Ascending aorta (tissue), 2 donors: ENCODE measurements at places on chromosomes 5 and 9.
A peak's percentile ranks its signal among the peaks of the same experiment; 100 is the strongest.

DNA sequence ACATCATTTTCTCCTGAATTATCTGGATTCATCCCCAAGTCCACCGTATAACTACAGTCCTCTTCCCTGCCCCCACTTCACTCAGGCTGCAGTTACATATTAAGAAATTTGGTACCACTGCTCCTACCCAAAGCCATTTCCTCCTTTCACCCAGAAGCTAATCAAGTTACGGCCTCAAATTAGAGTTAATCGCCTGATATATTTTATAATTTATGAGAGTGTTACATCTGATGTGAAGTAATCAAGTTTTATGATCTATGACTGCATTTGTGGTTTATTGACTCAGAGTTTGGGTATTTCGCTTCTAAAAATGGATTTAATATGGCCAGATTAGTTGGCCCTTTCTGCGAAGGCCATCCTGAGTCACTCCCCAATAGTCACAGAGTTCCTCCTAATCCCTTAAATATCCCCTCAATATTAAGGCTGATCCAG lies 223.6 kb upstream of the KIF2A start:
- no peaks in the 10 kb centered on the region for H3K4me1 ChIP-seq
- H3K27me3 ChIP-seq: no peaks in the 10 kb centered on the region
- H3K27ac ChIP-seq: no peak overlapping the region
- DNase-seq: no peak
- no peak overlapping the region for H3K4me3 ChIP-seq

DNA sequence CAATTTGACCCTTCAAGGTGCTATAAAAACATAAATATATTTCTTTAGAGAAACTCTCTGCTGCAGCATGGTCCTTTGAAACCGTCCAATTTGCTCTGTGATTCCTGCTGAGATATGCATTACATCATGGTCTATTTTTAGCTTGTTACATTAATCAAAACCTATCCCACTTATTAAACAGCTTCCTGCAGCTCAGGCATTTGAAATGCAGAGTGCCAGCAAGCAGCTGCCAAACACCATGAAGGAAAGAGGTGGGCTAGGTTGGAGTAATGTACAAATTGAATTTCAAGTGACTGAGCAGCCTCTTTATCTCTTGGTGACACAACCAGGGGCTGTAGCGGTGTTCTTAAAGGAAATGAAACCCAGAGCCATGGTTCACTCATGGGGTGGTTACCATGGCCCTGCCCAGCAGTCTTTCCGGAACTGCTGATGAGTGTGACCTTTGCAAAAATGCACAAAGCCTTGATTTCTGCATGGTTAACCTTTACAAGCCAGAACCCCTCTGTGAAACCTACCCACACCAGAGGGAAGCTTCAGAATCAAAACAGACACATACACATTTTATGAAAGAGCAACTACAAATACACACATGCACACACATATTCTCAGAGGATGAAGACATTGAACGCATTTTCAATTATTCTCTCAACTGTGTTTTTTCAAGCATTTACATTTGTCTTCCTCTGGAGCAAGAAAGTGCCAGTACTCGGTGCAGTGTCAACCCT lies 155.8 kb upstream of the ZNF608 start:
- H3K27ac ChIP-seq: no peak overlapping the region
- peaks cover 1% of the 10 kb centered on the region for H3K4me1 ChIP-seq
- H3K36me3 ChIP-seq: no peaks in the 10 kb centered on the region
- H3K27me3 ChIP-seq: no peaks in the 10 kb centered on the region

- H3K4me3 ChIP-seq: peak overlapping the region; percentile 53
- no peaks in the 10 kb centered on the region for H3K36me3 ChIP-seq
- no peaks in the 10 kb centered on the region for H3K27me3 ChIP-seq
- no peak for DNase-seq
- H3K27ac ChIP-seq: peak overlapping the region; percentile 94
Observed at GRCh38 chr9:121744002-121744686, 92.7 kb downstream of the DAB2IP start.

GRCh38 chr9:16553869-16554540 lies 316.5 kb downstream of the BNC2 start:
- H3K4me1 ChIP-seq: no peaks in the 10 kb centered on the region
- no peaks in the 10 kb centered on the region for H3K27me3 ChIP-seq

- no peaks in the 10 kb centered on the region for H3K36me3 ChIP-seq
- H3K4me1 ChIP-seq: no peaks in the 10 kb centered on the region
- DNase-seq: no peak
Observed at GRCh38 chr5:125083981-125084380, 337.5 kb upstream of the ZNF608 start.

GRCh38 chr5:100576217-100576751 lies 41.1 kb downstream of the FAM174A start:
- no peak for DNase-seq
- peaks cover 7% of the 10 kb centered on the region for H3K36me3 ChIP-seq
- H3K27me3 ChIP-seq: no peaks in the 10 kb centered on the region
- no peaks in the 10 kb centered on the region for H3K4me1 ChIP-seq

DNA sequence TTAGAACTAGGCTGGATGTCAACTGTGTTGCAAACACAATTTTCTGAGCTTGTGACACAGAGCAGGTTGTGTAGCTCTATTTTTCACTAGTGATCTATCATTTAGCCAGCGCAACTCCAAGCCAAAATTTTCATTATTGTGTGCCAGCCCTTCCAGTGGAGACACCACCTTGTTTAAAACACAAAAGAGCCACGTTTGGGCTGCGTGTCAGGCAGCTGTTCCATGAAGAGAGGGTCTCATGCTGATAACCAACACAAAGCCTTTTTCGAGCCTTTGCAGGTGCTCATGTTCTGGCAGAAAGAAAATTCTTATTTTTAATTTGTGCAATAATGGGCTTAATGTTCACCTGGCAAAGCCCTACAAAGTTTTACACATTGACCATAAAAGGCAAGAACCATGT lies 237.6 kb upstream of the RGMB start:
- no peak overlapping the region for H3K27ac ChIP-seq

- H3K27me3 ChIP-seq: no peaks in the 10 kb centered on the region
- peaks cover 12% of the 10 kb centered on the region for H3K4me1 ChIP-seq
- no peak overlapping the region for H3K4me3 ChIP-seq
- peak overlapping the region; percentile 75 for H3K27ac ChIP-seq
- DNase-seq: peak; percentile 59
Observed at GRCh38 chr9:95116002-95116807, 201.3 kb downstream of the FANCC start.

GRCh38 chr5:14331386-14331781 lies 188.2 kb downstream of the TRIO start:
- no peak overlapping the region for H3K27ac ChIP-seq
- peaks cover 27% of the 10 kb centered on the region for H3K36me3 ChIP-seq
- no peaks in the 10 kb centered on the region for H3K27me3 ChIP-seq
- no peak overlapping the region for H3K4me3 ChIP-seq
- DNase-seq: no peak

DNA sequence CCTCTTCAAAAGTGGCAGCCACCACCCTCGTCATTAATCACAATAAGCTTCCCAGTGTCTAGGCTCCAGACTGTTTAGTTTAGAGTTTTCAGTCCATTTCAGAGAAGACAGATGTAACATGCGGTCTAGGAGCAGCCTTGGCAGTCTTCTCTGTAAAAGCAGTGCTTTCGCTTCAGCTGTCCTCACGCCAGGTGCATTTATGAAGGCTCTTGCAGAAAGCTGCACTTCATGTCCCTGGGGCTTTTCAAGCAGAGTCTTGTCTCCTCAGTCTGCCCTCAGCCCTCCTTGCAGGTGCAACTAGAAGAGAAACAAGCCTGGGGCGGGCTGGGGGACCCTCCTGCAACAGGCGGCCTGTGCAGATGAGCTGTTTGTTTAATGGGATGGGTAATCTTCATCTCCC lies 281.9 kb downstream of the DRD1 start:
- DNase-seq: no peak
- H3K36me3 ChIP-seq: no peaks in the 10 kb centered on the region
- H3K27ac ChIP-seq: no peak overlapping the region
- H3K4me3 ChIP-seq: no peak overlapping the region
- H3K4me1 ChIP-seq: no peaks in the 10 kb centered on the region

- peak overlapping the region; percentile 91 for H3K27ac ChIP-seq
- peak overlapping the region; percentile 67 for H3K4me3 ChIP-seq
- peak; percentile 81 for DNase-seq
- H3K4me1 ChIP-seq: no peaks in the 10 kb centered on the region
- no peaks in the 10 kb centered on the region for H3K27me3 ChIP-seq
Observed at GRCh38 chr5:98774192-98775033, 950 bp downstream of the RGMB start.

GRCh38 chr9:512555-513272 lies 298.0 kb downstream of the DOCK8 start:
- no peak overlapping the region for H3K4me3 ChIP-seq
- H3K27me3 ChIP-seq: no peaks in the 10 kb centered on the region
- H3K36me3 ChIP-seq: no peaks in the 10 kb centered on the region

- H3K4me3 ChIP-seq: no peak overlapping the region
- H3K27me3 ChIP-seq: no peaks in the 10 kb centered on the region
- H3K4me1 ChIP-seq: no peaks in the 10 kb centered on the region
- H3K27ac ChIP-seq: no peak overlapping the region
Observed at GRCh38 chr9:17487467-17487866, 91.4 kb upstream of the SH3GL2 start.

- H3K27ac ChIP-seq: no peak overlapping the region
- no peak overlapping the region for H3K4me3 ChIP-seq
- no peak for DNase-seq
- no peaks in the 10 kb centered on the region for H3K36me3 ChIP-seq
Observed at GRCh38 chr5:91219091-91219802, 163.9 kb downstream of the ARRDC3 start.

DNA sequence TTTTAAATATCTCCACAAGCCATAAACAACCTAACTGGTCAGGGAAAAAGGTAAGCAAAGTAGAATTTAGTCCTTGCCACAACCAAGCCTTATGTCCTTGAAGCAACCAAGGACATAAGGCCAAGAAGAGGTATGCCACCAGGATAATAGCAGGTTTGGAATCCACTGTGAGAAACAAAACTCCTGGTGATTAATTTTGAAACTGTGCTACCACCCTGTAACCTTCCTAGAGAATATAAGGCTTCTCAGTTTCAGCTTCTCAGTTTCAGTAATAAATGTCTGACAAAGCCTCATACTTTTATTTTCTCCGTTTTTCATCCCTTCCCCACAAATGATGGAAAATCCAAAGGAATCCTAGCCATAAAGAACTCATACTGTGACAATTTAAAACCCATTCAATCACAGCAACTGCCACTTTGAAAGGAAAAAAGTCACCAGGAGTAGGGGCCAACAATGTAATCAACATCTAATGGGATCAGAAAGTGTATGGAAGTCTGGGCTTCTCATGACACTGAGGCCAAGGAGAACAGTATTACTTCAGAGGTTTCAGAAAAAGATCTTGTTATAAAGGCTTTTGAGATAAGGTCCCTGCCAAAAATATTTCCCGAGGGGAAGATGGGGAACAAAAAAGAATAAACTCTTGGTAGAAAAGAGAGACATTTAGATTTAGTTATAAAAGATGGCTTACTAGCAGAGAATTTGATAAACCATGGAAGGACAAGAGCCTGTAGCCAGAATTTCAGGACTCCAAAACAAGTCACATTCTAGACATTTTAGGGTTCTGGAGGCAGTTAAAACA lies 189.2 kb downstream of the TSSK1B start:
- no peak overlapping the region for H3K4me3 ChIP-seq
- no peaks in the 10 kb centered on the region for H3K27me3 ChIP-seq
- H3K27ac ChIP-seq: peak overlapping the region; percentile 21
- no peaks in the 10 kb centered on the region for H3K4me1 ChIP-seq
- DNase-seq: no peak
- H3K36me3 ChIP-seq: no peaks in the 10 kb centered on the region

DNA sequence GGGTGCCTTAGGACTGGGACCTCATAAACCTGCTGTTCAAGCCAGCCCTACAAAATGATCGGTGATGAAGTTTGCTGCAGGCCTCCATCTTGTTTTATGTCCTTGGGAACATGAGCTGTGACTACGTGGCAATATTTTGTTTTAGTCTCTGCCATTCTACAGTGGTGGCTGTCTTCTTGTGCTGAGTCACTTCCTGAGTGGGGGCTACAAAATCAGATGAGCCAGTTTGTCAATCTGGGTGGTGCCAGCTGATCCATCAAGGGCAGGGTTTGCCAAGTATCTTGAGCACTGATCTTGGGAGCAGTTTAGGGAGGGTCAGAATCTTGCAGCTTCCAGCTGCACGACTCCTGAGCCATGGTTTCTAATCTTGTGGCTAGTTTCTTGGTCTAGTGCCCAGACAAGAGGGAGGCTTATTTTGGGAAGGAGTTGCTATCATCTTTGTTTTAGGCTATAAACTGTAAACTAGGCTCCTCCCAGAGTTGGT lies 94.7 kb downstream of the YTHDC2 start:
- no peak overlapping the region for H3K27ac ChIP-seq
- no peak for DNase-seq
- no peaks in the 10 kb centered on the region for H3K4me1 ChIP-seq

DNA sequence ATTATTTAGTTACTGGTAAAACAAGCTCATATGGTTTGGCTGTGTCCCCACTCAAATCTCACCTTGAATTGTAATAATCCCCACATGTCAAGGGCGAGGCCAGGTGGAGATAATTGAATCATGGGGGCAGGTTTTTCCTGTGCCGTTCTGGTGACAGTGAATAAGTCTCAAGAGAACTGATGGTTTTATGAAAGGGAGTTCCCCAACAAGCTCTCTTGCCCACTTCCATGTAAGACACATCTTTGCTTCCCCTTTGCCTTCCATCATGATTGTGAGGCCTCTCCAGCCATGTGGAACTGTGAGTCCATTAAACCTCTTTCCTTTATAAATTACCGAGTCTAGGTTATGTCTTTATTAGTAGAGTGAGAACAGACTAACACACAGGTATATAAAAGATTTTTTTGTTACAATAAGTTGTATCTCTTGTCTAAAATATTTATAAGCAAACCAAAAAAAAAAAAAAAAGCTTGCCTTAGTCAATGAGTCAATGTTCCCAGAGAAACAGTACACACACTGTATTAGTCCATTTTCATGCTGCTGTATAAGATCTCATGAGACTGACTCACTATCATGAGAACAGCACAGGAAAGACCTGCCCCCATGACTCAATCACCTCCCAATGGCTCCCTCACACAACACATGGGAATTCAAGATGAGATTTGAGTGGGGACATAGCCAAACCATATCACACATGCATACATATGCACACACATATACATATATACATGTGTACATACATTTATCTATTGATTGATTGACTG lies 138.3 kb downstream of the BASP1 start:
- H3K4me1 ChIP-seq: no peaks in the 10 kb centered on the region
- no peaks in the 10 kb centered on the region for H3K27me3 ChIP-seq
- H3K36me3 ChIP-seq: no peaks in the 10 kb centered on the region
- no peak overlapping the region for H3K4me3 ChIP-seq
- no peak overlapping the region for H3K27ac ChIP-seq
- no peak for DNase-seq

DNA sequence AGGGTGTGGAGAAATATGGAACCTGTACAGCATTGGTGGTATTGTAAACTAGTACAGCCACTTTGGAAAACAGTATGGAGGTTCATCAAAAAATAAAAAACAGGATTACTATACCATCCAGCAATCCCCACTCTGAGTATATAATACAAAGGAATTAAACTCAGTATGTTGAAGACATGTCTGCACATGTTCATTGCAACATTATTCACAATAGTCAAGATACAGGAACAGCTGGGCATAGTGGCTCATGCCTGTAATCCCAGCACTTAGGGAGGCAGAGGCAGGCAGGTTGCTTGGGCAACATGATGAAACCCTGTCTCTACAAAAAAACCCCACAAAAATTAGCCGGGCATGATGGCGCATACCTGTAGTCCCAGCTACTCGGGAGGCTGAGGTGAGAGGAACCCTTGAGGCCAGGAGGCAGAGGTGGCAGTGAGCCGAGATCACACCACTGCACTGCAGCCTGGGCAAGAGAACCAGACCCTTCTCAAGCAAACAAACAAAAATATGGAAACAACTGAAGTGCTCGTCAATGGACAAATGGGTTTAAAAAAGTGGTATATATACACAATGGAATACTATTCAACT lies 63.6 kb downstream of the TMEM174 start:
- H3K36me3 ChIP-seq: no peaks in the 10 kb centered on the region
- no peak overlapping the region for H3K27ac ChIP-seq
- H3K4me3 ChIP-seq: no peak overlapping the region
- no peaks in the 10 kb centered on the region for H3K4me1 ChIP-seq
